ENCODE measurements at places on chromosomes 11 and 22.

GRCh38 chr22:42408810-42409529 lies 23.2 kb downstream of the NFAM1 start:
- H3K27me3 ChIP-seq, result peaks cover 34% of the 10 kb centered on the region
- H3K36me3 ChIP-seq, result no peaks in the 10 kb centered on the region
- H3K27ac ChIP-seq, result no peak overlapping the region
- H3K4me3 ChIP-seq, result no peak overlapping the region
- no peaks in the 10 kb centered on the region for H3K4me1 ChIP-seq
- DNase-seq, result no peak

DNA sequence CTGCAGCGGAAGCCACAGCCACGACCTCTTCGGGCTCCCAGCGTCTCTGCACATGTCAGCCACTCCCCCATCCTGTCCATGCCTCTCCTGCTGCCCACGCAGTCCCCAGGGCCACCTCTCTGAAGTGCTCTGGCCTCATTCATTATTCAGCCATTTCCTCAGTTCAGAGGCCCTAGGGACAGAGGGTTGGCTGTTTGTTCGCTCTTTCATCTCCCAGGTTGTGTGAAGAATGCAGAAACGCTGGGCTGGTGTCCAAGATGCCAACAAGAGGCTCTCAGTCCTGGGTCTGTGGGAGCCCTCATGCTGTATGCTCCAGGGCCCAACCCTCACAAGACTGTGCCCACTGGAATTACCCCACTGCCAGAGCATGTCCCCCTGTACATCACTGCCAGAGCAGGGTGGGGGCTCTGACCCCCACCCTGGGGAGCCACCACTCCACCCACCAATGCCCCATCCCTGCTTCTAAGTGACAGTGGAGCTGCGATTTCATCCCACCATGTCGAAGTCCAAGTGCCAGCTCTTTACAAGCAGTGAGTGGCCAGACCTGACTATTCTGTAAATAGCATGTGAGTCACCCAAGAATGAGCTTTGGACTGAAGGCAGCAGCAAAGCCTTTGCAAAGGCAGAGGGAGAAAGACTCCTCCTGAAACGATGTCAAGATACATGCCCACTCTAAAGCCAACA lies 209.6 kb downstream of the BUD13 start:
- DNase-seq, result no peak
- H3K4me1 ChIP-seq, result no peaks in the 10 kb centered on the region
- no peak overlapping the region for H3K27ac ChIP-seq
- H3K4me3 ChIP-seq, result no peak overlapping the region
- H3K36me3 ChIP-seq, result no peaks in the 10 kb centered on the region

DNA sequence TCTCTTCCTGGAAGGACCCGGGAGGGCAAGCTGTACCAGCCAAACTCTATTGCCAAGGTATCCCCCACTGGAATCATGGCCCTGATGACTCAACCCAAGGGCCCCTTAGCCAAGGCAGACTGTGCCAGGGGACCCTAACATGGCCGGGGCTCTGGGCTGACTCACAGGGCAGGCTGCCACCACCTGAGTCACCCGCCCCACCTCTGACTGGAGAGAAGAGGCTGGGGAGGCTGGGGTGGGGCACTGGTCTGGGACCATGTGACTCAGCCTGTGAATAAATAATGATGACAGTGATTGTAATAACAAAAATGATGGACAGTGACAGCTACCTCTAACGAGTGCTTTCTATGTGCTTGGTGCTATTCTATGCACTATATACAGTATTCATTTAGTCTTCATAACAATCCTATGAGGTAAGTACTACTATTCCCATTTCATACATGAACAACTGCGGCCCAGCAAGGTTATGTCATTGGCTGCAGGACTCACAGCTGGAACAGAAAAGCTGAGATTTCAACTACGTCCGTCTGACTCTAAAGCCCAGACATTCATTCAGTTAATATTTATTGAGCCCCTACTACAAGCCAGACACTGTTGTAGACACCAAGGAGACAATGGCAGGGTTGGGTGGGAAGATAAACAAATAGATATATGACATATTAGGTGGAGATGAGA lies 84.2 kb downstream of the FBXO7 start:
- H3K27me3 ChIP-seq, result peaks cover 4% of the 10 kb centered on the region
- no peak for DNase-seq
- no peaks in the 10 kb centered on the region for H3K4me1 ChIP-seq
- no peak overlapping the region for H3K27ac ChIP-seq
- no peaks in the 10 kb centered on the region for H3K36me3 ChIP-seq

GRCh38 chr11:97722065-97722464 lies 1298.7 kb upstream of the CNTN5 start:
- H3K27me3 ChIP-seq, result no peaks in the 10 kb centered on the region
- H3K4me3 ChIP-seq, result no peak overlapping the region
- H3K4me1 ChIP-seq, result no peaks in the 10 kb centered on the region
- H3K36me3 ChIP-seq, result no peaks in the 10 kb centered on the region
- H3K27ac ChIP-seq, result no peak overlapping the region

DNA sequence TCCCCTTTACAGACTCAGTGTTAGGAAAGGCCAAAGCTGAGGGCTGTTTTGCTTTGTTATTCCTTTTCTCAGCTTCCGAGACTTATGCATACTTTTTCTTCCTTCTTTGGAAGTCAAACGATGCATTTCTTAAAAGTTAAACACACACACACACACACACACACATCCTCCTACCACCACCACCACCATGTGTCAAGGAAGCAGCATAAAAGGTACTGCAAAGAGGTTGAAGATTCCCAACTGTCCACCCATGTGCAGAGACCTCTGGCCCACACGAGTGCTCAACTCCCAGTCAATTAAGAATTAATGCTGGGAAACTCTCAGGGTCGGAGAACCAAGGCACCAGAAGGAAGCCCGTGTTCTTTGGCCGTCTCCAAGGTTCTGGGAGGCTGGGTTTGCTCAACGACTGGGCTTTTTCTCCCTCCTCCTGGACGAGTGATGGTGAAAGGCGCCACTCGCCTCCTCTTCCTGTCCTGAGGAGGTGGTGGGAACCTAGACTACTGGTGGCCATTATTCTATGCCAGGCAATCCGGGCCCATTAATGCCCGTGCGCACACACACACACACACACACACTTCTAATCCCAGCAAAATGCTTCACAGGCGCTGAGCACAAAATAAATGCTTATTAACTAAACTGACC lies 15.1 kb downstream of the MN1 start:
- H3K27ac ChIP-seq, result no peak overlapping the region
- H3K36me3 ChIP-seq, result no peaks in the 10 kb centered on the region
- no peak for DNase-seq
- peaks cover 23% of the 10 kb centered on the region for H3K27me3 ChIP-seq
- H3K4me1 ChIP-seq, result no peaks in the 10 kb centered on the region
- no peak overlapping the region for H3K4me3 ChIP-seq

DNA sequence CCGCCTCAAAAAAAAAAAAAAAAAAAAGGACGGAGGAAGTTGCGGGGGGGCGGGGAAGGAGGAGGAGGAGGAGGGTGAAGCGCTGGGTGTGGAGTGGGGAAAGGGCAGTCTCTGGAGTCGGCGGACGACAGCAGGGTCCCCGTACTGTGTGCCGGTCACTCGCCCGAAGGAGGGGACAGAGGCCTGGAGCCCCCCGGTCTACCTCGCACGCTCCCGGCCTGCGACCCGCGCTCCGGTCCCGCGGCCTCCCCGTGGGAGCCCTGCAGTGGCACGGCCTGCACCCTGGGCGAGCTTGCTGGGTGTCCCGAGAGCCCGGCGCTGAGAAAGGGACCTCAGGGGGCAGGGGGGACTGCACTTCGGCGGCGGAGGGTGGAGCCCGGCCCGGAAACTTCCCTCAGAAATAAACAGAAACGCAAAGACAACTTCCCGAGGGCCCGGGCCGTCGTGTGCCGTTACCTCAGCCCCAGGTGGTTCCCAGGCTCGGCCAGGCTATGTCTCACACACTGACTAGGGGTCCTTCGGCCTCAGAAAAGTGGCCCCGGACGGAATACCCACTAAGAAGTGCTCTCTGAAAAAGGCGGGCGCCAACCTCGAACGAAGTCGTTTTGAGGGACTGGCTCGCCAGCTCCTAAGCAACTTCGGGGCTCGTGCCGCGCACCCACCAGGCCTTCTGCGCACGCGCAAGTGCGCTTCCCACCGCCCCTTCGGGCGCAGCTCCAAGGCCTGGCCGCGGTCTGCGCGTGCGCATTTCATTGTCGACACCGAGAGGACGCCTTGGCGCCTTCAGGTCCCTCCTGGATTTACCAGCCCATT lies at the start of gene MAJIN:
MAJIN (minus strand) TSS at position 688 of the 813 bp plus-strand sequence. CDS start 12,703 bp downstream, outside the sequence.
- peaks cover 13% of the 10 kb centered on the region for H3K27me3 ChIP-seq
- peak within 1 kb of the TSS; percentile 44 for H3K4me3 ChIP-seq
- DNase-seq, result peak; percentile 89
- H3K36me3 ChIP-seq, result no peaks in the 10 kb centered on the region
- peaks cover 24% of the 10 kb centered on the region for H3K4me1 ChIP-seq

- H3K36me3 ChIP-seq, result peaks cover 15% of the 10 kb centered on the region
Observed at GRCh38 chr11:68373815-68374501, 61.6 kb downstream of the LRP5 start.

DNA sequence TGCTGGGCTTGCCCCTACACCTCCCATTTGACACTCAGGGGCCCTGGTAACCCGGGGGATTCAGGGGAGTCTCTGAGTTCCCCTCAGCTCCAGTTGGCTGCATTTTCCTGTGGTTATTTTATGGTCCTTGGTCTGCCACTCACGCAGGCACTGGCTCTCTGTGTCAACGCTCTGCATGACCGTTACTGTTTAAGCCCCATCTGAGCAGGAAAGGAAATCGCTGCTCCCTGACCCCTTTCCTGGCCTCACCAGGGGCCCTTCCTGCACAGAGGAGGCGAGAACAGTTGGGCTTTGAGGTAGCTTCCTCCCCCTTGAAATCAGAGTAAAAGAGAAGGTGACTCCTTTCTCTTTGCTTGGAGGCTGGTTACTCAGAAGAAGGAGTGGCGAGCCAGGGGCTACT lies 2.4 kb downstream of the C1QTNF4 start:
- H3K4me3 ChIP-seq, result no peak overlapping the region
- peaks cover 18% of the 10 kb centered on the region for H3K4me1 ChIP-seq
- no peak for DNase-seq
- H3K27ac ChIP-seq, result no peak overlapping the region
- H3K36me3 ChIP-seq, result no peaks in the 10 kb centered on the region

- no peaks in the 10 kb centered on the region for H3K36me3 ChIP-seq
- DNase-seq, result no peak
- peaks cover 16% of the 10 kb centered on the region for H3K27me3 ChIP-seq
- no peak overlapping the region for H3K27ac ChIP-seq
Observed at GRCh38 chr11:40291741-40292140, 1167.7 kb downstream of the LRRC4C start.

DNA sequence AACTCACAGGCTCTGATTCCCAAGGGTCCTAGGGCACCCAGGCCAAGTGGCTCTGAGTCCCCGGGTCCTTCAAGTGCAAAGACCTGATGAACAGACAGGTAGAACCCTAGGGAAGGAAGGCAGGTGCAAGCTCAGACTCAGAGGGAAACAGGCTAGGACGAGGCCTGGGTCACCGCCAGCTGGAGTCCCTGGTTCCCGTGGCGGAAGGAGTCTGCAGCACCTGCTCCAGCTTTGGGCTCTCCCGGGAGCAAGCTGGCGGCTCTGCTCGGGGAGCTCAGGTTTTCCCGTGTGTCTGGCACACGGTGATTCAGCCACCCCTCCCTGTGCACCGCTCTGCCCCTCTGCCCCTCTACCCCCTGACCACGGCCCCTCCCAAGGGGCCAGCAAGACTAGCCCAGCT lies 59.8 kb downstream of the WNT7B start:
- H3K27ac ChIP-seq, result no peak overlapping the region
- no peaks in the 10 kb centered on the region for H3K4me1 ChIP-seq
- H3K36me3 ChIP-seq, result no peaks in the 10 kb centered on the region
- no peak overlapping the region for H3K4me3 ChIP-seq
- H3K27me3 ChIP-seq, result peaks cover 7% of the 10 kb centered on the region

DNA sequence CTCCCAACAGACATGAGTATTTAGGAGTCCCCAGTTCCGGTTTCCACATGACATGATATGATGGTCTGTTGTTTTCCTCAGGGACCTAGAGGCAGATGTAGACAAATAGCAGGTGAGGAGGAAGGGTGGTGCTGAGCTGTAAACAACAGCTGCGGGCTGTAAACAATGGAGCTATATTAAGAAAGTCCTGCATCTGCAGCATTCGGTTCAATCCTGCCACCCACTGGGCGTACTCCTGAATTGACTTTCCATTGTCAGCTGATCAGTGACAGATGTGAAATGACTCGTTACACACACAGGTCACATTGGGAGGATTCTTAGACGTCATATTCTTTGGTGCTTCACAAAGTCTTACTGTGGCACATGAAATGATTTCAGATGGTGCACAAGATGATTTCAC lies 26.8 kb upstream of the RAG1 start:
- peaks cover 4% of the 10 kb centered on the region for H3K27me3 ChIP-seq
- no peak overlapping the region for H3K4me3 ChIP-seq
- H3K27ac ChIP-seq, result no peak overlapping the region
- H3K36me3 ChIP-seq, result no peaks in the 10 kb centered on the region
- peak; percentile 50 for DNase-seq

GRCh38 chr11:69298267-69299022 lies 4.5 kb downstream of the MYEOV start:
- H3K27ac ChIP-seq, result peak overlapping the region; percentile 84
- DNase-seq, result peak; percentile 53
- peaks cover 27% of the 10 kb centered on the region for H3K27me3 ChIP-seq

- no peak overlapping the region for H3K4me3 ChIP-seq
- no peak for DNase-seq
Observed at GRCh38 chr22:31915586-31915985, 28.7 kb upstream of the YWHAH start.

GRCh38 chr11:71332046-71332445 lies 79.7 kb upstream of the SHANK2 start:
- no peak overlapping the region for H3K4me3 ChIP-seq
- no peaks in the 10 kb centered on the region for H3K27me3 ChIP-seq
- DNase-seq, result no peak
- H3K4me1 ChIP-seq, result no peaks in the 10 kb centered on the region

GRCh38 chr11:114291842-114292680 lies 4.1 kb upstream of the NNMT start:
- H3K36me3 ChIP-seq, result no peaks in the 10 kb centered on the region
- H3K27me3 ChIP-seq, result peaks cover 9% of the 10 kb centered on the region
- H3K27ac ChIP-seq, result no peak overlapping the region
- no peak overlapping the region for H3K4me3 ChIP-seq

DNA sequence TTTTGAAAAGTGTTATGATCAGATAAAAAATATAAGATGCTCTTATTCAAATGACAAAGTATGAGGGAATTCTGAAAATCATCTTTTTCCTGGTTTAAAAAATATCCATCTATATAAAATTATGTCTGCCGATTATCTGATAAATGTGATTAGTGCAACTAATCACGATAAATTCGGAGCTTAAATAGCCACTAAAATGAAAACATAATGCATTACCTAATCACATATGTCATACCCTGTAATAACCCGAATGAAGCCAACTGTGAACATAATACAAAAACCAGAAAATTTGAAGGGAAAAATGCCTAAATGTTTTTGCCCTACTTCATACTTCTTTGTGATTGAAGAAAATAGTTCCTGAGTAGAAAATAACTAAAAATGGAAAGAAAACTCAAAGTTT lies 808.4 kb upstream of the LUZP2 start:
- DNase-seq, result no peak
- H3K36me3 ChIP-seq, result no peaks in the 10 kb centered on the region
- no peak overlapping the region for H3K4me3 ChIP-seq
- no peaks in the 10 kb centered on the region for H3K4me1 ChIP-seq
- no peaks in the 10 kb centered on the region for H3K27me3 ChIP-seq
